ENCODE measurements at places on chromosomes 3 and 15.

DNA sequence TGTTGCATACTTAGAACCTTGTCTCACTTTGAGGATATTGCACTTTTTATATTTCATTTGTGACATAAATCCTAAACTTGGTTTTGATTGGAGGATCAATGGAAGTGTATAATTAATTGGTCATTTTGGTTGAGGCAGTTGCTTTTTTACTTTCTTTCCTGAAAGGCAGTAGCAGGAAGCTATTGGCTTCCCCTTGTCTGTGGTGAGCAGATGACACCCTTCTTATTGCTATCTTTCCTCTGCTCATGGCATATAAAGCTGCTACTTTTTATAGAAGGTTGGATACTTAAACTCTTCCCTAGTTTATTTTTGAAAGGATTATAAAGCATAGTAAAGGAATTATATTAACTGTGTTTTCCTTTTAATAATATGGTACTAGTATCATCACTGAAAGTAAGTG, 28.6 kb downstream of the FAM98B start:
- no peak for DNase-seq

GRCh38 chr3:66593978-66594377, 93.2 kb upstream of the LRIG1 start:
- DNase-seq, result peak; percentile 86

- DNase-seq, result peak; percentile 50
Measured at GRCh38 chr3:51675201-51675611, 4.2 kb downstream of the TEX264 start.

DNA sequence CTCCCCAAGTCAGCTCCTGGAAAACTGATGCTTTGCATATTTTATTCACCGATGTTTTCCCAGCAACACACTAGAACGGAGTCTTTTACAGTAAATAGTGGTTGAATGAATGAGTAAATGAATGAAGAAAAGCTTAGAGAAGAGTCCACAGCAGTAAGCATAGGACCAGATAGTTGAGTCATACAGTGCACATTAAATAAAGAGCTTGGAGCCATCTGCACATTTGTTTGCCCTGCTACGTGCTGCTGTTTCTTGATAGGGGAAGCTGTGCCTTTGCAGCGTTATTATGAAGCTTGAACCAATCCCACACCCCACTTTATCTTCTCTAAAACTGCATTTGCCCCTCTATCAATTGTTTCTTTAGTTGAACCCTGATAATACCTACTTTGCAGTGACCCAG, 1.2 kb downstream of the FAM98B start:
- peak; percentile 38 for DNase-seq

- DNase-seq, result no peak
Measured at GRCh38 chr3:42702066-42702951, at the start of gene HHATL. TSS of gene HHATL (minus strand) at chr3:42702798. CDS start at chr3:42700826, 1,972 bp downstream.

GRCh38 chr3:13031621-13032020, 41.6 kb downstream of the IQSEC1 start:
- DNase-seq, result no peak

DNA sequence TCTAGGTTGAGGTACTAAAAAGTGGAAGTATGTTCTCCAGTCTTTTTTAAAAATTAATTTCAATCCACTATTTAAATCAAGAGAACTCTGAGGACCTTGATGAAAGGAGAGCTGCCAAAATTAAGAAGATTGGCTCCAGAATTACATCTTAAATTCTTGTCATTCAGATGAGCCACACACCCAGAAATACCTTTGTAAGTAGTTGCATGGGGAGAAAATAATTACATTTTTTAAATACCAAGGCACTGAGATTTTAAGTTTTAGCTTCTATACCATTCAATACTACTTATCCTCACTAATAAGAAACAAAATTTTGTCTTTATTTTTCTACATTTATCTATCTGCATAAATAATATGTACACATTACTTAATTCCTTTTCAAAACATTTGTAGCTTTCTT, 1132.8 kb downstream of the OTOL1 start:
- no peak for DNase-seq

- no peak for DNase-seq
Measured at GRCh38 chr15:45589256-45589655, 2.1 kb downstream of the BLOC1S6 start.

DNA sequence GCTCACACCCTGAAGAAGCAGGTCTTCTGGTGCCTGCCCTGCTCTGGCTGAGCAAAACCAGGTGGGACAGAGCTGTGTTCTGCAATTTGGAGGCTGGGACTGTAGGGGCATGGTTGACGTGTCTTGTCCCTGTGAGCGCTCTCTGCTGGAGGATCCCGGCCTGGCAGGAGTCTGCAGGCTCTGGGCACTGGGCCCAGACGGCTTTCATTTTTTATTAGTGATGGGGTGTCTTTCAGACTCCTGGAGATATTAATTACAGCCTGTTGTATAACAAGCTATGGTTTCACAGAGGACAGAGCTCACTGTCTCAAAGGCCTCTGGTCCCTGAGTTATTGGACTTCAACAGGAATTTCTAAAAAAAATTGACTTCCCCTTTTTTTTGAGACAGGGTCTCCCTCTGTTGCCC, 29.5 kb upstream of the ZNF710 start:
- peak; percentile 62 for DNase-seq

DNA sequence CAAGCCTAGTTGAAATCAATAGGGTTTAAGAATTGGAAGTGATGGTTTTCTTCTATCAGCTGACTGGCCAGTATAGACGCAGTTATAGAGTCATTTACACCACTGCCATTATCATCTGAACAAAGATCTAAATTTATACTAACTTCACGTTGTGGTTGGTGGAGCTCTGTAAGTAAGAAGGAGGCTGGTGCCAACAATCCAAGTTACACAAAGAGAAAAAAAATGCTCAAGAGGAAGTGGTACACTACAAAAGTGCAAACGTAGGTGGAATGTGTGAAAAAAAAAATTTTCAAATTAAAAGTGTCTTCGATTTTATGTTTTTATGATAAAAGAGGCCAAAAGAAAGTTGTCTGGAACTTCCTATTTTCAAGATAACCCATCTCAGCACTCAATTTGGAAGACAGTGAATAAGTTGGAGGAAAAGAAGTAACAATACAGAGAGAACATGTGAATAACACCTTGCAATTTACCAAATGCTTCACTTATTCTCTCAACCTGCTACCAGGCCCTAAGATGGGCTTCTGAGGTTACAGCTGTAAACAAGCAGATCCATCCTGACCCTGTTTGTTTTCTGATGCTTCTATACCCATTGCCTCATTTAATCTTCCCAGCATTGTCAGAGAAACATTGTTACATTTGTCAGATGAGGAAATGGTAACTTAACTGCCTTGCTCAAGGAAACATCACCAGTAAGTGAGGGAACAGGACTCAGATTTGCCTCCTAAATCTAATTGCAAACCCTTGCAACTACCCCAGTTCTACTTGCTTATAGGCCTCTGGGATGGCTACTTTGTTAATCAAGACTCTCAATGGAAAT, 12.0 kb upstream of the TASOR start:
- DNase-seq, result no peak

DNA sequence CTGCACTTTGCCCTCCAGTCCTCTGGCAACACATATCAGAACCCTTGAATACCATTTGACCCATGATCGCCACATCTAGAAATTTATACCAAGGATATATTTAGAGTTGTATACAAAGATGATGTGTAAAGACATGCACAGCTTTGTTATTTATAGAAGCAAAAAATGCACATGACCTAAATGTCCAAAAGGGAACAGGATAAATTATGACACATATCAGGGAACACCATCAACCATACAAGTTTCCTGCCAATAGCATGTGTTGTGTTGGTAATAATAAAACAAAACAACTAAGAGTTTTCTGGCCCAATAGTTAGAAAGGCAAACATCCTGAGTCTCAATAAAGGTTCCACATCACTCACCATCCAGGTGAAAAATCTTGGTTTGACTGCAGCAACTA, 51.5 kb downstream of the AAGAB start:
- no peak for DNase-seq

DNA sequence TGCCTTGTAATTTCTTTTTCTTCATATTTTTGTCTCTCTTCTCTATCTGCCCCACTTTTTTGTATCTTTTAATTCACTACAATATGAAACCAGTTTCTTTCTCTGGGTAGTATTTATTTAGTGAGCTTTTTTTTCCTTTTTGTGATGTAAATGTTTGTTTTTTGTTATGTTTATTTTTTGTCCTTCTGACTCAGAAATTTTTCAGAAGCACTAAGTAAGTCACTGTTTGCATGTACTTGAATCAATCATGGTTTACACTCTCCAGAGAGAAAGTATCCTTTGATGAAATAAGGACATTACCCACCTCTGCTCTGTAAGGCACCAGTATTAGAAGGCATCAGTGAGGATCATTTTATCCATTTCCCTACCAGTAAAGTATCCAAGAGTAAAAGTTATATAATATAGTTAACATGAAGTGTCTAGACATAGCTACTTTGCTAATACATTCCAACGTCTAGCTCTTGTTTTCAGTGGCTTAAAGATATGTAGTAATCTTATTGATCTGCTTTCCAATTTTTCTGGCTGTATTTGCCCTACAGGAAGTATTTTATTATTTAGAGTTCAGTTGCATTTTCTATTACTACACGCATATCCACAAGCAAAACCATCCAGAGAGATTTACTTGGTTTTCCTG, 25.4 kb downstream of the FILIP1L start:
- no peak for DNase-seq

GRCh38 chr3:27483117-27484014, 818 bp downstream of the SLC4A7 start:
- DNase-seq, result peak; percentile 82

DNA sequence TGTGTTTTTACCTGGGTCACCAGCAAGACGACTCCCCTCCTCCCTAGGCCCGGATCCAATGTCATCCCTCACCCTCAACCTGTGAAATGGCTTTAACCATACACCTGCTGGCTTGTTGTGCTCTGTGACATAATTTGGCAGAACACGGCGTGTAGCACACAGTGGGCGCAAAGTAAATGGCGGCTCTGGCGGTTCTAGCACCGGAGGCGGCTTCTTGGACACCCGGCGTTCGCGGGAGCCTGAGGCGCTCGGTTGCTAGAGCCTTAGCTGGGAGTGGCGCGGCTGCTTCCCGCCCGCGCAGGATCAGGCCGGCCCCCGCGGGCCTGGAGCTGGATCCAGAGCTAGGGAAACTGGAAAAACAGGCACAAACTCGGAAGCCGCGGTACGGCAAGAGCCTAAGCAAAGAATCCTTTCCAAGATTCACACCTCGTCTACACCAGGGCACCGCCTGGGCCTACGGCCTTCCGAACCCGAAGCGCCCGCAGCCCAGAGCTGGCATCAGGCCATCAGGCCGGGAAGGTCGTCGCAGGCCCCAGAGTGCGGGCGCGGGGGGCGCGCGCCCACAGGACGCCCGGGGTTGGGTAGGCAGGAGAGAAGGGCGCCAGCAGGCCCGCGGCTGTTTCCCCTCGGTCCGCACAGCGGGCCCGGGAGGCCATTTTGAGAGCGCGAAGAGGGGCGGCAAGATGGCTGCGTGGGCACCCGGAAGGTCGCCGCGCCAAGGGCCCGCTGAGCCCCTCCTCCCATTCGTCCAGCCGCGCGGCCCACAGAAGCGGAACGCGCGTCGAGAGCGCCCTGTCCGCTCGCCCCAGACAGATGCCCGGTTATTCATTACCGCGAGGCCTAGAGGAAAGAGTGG, 43.9 kb upstream of the POLG start:
- no peak for DNase-seq

All from fibroblast of mammary gland (primary cell).